Kidney (tissue), 22 donors: ENCODE measurements at places on chromosomes 12 and 14. TPM values are rescaled to one million over a fixed set of nuclear protein-coding genes. Genes with fewer than 3 reads are reported as not detected.

DNA sequence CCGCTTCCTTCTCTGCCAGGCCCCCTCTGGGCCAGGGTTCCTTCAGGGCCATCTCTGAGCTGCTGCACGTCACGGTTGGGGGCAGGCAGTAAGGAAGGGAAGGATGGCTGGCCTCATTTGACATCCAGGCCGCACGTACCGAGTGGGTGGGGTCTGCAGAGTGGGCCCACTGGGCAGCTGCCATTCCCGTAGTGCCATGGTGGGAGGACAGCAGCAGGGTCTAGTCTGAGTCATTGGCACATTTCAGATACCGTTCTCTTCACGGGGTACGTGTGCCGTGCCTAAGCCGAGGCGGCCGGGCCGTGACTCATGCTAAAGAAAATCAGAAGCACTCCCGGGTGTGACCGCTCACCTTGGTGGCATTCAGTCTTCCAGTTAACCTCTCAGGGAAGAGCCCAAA, 43.9 kb downstream of the IL31 start:
- no peak for DNase-seq

DNA sequence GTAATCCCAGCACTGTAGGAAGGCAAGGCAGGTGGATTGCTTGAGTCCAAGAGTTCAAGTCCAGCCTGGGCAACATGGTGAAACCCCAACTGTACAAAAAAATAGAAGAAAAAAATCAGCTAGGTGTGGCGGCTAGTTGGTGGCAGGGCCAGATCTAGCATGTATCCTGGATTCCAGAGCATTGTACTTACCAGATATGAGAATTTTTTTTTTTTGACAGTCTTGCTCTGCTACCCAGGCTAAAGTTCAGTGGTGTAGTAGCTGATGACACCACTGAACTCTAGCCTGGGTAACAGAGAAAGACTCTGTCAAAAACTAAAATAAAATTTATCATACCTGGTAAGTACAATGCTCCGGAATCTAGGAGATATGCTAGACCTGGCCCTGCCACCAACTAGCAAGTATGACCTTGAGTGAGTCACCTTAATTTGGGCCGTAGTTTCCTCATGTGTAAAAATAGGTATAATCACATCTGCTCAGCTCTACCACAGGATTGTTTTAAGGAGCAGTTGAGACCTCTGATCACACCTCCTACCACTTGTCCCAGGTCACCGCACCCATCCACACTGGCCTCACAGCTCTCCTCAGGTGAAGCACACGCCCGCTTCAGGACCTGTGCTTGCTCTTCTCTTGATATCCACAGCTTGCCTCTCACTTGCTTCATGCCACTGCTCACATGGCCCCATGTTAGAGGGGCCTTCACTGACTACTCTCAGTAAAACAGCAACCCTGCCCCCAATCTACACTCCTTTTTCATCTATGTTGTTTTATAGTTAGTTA, 140.2 kb downstream of the STXBP6 start:
- no peak for DNase-seq

GRCh38 chr12:96099421-96099820, 64.0 kb upstream of the LTA4H start:
- DNase-seq, result no peak

DNA sequence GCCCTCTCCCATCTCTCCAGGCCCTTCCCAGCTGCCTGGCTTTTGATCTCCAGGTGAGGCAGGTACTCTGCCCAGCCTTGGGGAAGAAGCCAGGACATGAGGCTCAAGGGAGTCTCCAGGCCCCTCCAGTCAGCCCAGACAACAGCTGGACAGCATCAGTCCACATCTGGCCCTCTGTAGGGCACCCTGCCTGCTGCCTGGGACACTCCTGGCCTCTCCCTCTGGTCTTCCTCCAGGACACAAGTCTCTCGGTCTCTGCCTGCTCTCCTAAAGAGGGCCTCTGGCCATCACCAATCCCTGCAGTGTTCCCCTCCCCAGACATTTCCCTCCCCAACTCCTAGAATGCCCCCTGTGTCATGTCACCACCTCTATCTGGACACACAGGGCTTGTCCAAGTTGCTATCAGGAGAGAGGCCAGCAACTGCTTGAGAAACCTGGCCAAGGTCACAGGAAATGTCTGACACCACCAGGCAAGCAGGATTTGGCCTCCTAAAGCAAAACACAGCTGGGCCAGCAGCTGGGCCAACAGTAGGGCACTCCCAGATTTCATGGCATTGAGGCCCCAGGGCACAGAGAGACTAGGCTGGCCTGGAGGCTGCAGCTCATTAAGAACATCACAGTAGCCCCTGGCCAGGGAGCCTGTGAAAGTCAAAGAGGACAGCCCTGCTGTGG, 29.0 kb downstream of the LTBP2 start:
- no peak for DNase-seq

DNA sequence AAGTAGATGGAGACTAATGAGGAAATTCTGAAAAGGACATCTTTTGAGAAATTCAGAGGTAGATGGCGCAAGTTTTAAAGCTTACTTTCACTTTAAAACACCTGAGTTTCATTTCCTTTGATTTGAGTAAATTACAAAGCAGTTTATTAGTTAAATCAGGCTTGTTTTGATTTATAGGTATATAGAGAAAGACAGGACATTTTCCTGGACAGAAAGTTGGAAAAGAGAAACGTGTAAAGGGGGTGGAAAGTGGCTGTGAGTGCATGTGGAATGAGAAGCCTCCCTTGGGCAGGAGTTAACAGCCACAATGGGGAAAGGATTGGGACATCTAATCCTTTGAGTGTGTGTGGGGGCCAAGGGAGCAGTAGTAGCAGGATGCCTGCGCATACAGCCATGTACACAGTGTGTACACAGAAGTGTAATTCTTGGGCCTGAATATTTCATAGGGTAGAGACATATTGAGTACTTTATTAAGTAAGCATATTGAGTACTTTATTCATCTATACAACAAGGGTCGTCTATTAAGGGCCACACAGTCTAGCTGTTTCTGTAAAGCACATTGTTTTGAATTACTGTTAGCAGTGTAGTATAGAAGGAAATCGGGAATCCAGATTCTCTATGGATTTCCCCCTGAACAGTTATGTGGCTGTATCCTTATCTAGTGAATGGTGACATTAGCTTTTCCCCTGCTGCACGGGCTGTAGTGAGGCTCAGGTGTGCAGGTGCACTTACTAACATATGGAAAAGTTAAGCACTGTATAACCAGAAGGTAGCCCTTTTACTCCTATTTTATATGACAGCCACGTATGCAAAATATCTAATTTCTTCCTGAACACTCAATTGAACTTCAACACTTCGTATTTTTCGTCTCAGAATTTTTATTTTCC, 19.1 kb downstream of the MARK3 start:
- no peak for DNase-seq

GRCh38 chr12:2689393-2689792, 105.4 kb upstream of the FKBP4 start:
- no peak for DNase-seq

- DNase-seq, result no peak
These were observed 35.4 kb upstream of the NTF3 start for GRCh38 chr12:5396541-5396940.

DNA sequence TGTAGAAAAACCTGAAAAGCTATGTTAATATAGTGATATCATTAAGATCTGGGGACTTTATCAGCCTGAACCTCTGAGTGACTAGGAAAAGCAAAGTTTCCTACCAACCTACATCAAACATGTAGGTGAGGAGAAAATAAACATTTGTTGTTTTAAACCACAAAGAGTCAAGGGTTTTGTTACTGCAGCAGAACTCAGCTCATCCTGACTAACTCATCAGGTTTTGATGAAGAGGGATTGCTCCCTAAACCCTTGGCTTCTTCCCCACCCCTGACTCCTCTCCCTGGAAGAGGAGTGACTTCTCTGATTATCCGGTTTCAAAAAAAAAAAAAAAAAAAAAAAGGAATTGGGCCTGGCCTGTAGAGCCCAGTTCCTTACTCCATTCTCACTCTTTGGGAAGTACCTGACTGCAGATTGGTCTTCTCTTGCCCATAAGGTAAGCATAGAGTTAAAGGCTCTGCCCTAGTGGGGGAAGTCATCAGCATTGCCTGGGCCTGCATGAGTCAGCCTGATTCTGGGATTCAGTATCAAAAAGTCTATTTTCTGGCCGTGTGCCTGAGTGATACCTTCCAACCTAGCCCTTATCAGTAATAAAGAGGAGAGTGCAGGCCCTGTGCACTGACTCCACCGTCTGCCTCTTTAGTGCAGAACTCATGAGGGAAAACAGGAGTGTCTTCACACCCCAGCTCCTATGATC, 16.9 kb downstream of the BDKRB1 start:
- no peak for DNase-seq

DNA sequence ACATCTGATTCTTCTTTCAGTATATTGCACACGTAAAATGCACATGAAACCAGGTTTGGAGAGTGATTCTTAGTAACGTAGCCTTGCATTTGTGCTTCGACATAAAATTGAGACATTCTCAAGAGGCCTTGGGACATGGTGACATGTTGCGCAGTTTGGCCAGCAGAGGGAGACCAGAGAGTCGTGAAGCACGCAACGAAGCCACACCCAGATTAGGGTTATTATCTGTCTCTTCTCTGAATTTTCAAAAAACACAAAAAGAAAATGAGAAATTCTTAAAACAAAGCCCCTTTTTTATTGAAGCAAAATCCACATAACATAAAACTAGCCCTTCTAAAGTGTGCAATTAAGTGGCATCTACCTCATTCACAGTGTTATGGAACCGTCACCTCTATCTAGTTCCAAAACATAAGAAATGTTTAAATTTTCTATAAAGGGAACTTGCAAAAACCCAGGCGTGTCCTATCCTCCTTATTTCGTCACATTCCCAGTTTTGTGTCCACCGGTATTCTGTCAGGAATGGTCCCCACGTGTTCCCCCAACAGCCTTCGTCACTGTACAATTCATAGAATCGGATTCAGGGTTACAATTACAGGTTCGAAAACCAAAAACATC, 108.8 kb upstream of the ATF7IP start:
- peak; percentile 77 for DNase-seq

DNA sequence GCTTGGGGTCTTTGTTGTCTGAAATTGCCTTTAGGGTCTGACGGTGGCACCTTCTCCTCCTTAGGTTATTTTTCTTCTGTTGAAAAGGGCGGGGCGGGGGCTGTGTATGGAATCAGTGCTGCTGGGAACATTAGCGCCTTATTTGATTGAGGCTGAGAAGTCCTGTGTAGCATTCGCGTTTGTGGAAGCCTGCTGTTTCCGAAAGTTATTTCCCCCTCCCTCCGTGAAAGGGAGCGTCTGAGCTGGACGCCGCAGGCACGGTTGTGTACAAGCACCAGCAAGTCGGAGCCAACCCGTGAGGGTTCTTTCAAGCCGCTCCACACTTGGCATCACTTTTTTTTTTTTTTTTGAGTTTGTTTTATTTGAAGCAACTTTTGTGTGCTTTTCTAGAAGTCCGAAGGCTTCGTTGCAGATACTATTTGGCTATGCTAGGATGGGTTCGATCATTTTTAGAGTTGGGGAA, 1.1 kb downstream of the SYNE2 start:
- DNase-seq, result peak; percentile 76

DNA sequence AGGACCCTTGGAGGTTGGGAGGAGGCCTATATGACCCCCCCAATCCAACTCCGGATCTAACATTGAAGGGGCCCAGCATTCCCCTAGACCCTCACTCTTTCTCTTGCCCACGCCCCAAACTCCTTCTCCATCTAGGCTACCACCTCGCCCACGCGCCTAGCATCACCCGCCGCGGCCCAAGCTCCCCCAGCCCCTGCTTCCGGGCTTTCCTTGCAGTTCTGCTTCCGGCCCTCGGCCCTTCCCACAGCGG, 445 bp downstream of the CERS5 start:
- DNase-seq, result no peak

DNA sequence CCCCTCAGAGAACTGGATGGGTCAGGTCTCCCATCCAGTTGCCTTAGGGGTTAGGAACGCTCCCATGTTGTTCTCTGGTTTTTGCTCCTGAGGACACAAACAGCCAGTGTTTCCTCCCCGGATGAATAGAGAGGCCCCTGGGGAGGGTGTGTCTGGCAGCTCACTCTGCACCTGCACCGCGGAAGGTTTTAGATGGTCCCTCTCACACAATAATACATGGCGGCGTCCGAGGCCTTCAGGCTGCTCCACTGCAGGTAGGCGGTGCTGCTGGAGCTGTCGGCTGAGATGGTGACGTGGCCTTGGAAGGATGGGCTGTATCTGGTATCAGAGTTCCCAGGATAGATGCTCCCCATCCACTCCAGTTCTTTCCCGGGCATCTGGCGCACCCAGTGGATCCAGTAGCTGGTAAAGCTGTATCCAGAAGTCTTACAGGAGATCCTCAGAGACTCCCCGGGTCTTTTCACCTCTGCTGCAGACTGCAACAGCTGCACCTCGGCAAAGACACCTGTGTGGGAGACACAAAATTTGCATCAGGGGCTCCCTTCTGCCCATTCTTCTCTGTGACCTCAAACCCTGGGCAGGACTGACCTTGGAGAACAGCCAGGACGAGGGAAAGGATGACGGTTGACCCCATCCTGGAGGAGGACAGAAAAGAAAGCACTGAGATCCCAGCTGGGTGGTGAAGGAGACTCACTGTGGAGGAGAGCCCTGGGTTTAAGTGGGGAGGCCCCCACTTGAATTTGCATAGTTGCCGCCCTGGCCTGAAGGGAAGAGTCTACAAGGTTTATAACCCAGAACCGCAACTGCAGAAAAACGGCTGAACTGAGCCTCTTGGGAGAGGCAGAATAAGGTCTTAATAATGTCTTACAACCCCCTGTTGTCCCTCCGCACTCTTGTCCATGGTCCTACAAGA, 1324.8 kb downstream of the TMEM121 start:
- no peak for DNase-seq

- DNase-seq, result no peak
These were observed 17.6 kb upstream of the OR10AD1 start for GRCh38 chr12:48220701-48221100.

DNA sequence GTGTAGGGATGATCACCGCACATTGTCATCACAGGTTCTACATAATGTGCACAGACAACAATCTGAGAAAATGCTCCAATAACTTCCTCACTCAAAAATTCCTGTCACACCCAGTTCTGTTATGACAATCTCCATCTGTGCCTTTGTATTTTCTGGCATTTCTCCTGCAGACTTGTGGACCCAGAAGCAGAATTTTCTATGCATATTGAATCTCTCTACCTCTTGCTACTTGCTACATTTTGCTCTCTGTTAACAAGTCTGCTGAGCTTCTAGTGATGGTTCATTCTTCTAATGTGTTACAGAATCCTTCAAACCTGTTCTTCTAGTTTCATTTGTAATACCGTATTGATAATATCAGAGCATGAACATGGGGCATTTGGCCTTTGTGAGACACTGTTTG, 127.8 kb upstream of the PTPRQ start:
- no peak for DNase-seq

GRCh38 chr12:14975457-14975856, 2.6 kb downstream of the PDE6H start:
- DNase-seq, result no peak

DNA sequence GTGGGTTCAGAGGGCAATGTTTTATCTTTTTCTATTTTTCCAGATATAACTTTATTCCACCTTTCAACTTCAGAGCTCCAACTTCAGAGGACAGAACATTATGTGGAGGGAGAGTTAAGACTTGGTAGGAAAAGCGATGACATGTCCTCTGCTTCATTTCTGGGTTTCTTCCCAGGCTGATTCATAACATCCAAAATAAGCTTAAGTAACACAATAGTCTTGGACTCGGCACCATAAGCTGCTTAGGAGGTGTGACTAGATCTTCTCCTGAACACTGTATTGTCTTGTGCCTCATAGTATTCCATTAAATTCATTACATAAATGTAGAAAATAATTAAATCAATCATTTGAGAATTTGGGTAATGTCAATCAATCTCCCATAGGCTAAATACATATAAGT, 95.5 kb upstream of the PDE3A start:
- no peak for DNase-seq

The SERPINA1 gene
- 2,184 TPM for polyA plus RNA-seq

The SOAT2 gene
- 0.26 TPM for polyA plus RNA-seq

The GRIP1 gene
- polyA plus RNA-seq, result 3.9 TPM

The PABPN1 gene
- polyA plus RNA-seq, result 140 TPM

The RHEBL1 gene
- polyA plus RNA-seq, result 0.52 TPM
